ENCODE measurements at places on chromosomes 13 and 19.
A peak's percentile ranks its signal among the peaks of the same experiment; 100 is the strongest.

DNA sequence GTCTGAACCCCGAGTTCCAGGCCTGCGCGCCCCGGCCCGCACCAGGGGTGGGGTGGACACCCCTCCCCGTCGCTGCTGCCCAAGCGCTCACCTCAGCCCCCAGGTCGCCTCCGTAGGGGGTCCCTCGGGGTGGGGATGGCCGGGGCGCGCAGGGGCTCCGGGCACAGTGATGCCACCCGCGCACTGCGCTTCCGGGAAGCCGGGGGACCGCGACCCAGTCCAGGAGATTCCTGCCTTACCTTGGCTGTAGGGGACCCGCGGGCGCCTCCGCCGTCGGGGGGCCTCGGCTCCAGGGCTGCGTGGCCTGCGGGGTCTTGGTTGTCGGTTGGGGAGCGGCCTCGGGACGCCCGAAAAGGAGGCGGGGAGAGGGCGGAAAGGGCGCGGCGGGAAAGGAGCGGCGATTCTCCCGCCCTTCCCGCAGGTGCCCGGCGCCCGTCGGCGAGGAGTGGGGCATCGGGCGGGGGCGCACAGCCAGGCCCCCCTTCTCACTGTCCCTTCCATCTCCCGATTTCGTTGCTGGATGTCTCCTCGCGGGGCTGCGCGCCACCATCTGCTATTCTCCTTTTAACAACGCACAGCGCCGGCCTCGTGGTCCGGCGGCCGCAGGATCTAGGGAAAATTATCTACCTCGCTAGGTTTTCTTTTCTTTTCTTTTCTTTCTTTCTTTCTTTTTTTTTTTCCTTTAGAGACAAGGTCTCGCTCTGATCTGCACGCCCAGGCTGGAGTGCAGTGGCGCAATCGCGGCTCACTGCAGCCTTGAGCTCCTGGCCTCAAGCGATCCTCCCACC lies at the start of gene KEAP1:
Gene KEAP1, minus strand, starts transcription at position 355 of the 788 bp plus-strand sequence. CDS start 3,323 bp downstream, outside the sequence.
- DNase-seq: no peak

- no peak for DNase-seq
These were observed 29.4 kb downstream of the TBC1D4 start for GRCh38 chr13:75452564-75452963.

- no peak for DNase-seq
These were observed 40.7 kb downstream of the PCCA start for GRCh38 chr13:100129605-100130004.

GRCh38 chr13:77269141-77269540 lies 57.8 kb downstream of the MYCBP2 start:
- no peak for DNase-seq

DNA sequence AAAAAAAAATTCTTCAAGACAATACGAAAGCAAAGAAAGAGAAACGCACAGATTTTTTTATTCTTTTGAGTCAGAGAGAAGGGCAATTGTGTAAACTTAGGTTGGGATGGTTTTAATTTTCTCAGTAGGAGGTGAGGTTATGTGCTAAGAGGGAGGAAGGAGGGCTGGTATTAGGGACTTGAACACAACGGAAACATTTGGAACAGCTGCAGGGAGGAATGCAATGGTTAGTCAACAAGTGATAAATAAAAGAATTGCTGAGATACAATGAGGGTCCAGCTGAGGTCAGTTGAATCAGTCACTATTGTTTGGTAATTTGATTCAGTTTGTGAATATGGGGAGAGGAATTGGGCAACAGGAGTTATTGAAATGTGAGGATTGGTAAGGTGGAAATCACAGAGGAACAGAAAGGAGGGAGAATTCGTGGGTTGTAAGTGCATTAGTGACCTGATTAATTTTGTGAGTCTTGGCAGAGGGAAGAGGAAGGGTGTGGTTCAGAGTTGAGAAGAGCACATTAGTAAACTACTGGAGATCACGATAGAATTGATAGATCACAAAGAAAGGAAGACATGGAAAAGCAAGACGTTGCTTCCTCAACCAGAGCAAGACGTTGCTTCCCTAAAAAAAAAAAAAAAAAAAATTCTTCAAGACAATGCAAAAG lies 499.5 kb upstream of the SPRY2 start:
- no peak for DNase-seq

DNA sequence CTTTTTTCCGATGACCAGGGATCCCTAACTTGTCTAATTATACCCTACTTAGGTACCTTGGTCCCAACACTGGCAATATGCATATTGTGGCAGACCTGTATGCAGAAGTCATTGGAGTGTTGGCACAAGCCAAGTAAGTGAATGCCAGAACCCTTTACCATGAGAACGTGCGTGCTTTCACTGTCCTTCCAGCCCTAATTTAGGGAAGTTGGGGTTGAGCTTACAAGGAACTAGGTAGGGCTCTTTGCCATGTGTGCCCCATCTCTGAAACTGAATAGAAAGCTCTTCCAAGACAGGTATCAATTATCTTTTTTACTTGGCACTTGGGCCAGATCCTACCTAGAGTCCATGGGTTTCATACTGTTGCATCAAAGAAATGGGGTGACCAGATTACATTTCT lies 93.2 kb downstream of the FRY start:
- DNase-seq: no peak

GRCh38 chr13:79673993-79674377 lies 193.0 kb downstream of the NDFIP2 start:
- DNase-seq: no peak

DNA sequence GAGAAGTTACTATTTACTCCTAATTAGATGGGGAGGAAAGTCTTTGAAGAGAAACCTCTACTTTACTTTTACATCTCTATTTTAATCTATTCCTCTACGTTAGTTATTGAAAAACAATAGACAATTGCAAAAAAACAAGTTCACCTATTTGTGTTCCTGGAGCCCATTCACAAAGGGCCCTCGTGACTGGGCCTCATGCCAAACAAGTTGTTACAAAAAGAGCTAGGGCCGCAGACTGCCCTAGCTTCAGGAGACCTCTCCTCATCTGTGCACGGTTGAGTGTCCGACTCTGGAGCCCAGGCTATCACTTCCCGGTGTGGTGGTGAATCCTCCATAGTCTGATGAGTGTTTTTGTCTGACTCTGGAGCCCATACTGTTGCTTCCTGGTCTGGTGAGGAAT lies 190.9 kb downstream of the ZNF486 start:
- no peak for DNase-seq

DNA sequence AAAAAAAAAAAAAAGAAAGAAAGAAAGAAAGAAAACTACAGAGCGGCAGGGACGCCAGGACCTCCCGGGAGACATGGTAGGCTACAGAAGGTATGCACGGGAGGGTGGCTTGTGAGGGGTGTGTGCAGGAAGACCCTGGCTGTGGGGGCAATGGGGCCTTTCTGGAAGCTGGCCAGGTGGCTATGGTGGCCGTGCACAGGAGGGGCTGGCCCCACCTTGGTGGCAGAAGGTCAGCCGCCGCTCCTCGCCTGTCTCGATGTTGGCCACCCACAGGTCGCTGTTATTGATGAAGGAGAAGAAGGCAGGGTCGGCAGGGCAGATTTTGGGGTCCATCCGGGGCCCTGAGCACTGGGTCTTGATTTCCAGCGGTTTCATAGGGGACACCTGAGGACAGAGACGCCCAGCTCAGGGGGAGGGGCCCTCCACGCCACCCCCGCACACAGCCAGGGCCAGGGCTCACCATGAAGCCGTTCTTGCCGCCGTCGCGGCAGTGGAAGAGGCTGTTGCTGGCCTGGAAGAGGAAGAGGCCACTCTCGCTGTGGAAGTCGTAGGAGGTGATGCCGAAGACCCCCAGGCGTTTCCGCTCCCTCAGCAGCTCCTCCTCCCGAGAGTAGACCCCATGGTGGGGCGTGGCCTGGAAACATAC lies 19.8 kb downstream of the DPP9 start:
- DNase-seq: no peak

DNA sequence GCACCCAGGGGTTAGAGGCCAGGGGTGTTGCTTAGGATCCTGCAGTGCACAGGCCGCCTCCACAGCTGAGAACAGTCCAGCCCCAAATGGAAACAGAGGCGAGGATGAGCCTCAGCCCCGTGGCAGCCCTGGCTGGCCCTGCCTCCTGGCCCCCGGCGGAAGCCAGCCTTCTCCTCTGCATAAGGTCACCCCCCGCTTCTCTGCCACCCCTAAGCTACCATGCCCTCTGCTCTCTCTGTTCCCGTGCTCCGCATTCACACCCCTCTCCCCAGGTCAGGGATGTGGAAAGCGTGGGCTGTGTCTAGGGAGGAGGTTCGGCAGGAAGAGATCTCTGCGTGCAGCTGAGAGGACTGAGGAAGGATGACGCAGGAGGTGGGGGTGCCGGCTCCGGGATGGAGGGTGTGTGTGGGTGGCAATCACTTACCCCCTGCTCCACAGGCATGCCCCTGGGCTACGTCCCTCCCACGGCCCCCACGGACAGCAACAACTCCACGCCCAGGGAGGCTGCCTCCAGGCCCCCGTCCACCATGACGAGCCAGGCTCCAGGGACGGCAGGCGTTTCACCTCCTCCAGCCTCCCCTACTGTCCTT lies 6.0 kb downstream of the SSC5D start:
- DNase-seq: no peak

DNA sequence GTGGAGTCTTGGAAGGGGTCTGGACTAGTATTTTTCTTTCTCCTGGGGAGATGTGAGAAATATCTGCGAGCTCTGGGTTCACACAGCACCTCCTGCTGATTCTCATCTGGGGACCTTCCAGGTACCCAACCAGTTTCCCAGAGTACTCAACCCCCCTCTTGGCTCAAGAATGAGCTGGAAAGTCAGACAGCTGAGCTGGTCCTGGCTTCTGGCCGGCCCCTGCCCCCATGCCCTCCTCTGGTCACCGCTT lies 2.2 kb upstream of the PDE4A start:
- DNase-seq: no peak

- DNase-seq: peak; percentile 5
These were observed 714 bp downstream of the NDFIP2 start for GRCh38 chr13:79481685-79482052.

- peak; percentile 74 for DNase-seq
These were observed 128.8 kb downstream of the STK24 start for GRCh38 chr13:98447881-98448641.

DNA sequence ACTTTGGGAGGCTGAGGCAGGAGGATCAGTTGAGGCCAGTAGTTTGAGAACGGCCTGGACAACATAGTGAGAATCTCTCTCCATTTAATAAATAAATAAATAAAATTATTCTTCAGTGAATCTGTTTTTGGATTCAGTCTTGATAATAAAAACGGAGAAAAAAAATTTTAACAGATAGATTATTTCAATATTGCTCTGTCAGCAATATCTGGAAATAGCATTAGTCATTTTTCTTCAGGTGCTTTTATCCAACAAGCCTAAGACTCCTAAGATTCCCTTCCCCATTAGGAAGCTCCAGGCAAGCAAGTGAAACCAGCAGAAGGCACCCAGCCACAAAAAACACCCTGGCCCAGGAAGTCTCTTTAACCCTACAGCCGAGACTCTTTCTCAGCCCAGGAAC lies 21.3 kb upstream of the LPAR6 start:
- no peak for DNase-seq

DNA sequence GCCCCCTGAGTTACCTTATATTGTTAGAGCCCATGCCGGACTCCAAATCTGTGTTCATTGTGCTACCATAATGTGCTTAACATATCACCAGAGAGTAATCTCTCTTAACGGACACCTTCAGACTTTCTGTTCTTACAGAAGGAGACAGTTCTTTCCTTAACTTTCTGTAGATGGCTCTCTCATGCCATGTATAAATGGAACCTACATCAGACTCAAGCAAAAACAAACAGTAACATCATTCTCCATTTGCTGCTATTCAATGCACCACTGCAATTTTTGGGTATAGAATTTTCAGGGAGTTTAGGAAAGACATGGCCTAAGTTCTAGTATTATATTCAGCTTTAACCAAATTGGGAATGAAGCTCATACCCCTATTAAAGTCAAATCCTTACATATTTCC lies 12.6 kb upstream of the UGGT2 start:
- no peak for DNase-seq

GRCh38 chr13:113604186-113604585 lies 19.6 kb downstream of the TFDP1 start:
- DNase-seq: no peak

Measured in Jurkat, Clone E6-1 (cell line).